ENCODE measurements at places on chromosomes 13 and 19. TPM values are rescaled to one million over a fixed set of nuclear protein-coding genes. Genes with fewer than 3 reads are reported as not detected.

Gene CACNA1A
- 10.1 TPM for total RNA-seq

Gene SLITRK6
- 0.22 TPM for total RNA-seq

Gene CYP4F3
- total RNA-seq: not detected

Gene OR7A5
- not detected for total RNA-seq

Gene UBE2M
- 92.1 TPM for total RNA-seq

Gene MAP4K1
- total RNA-seq: 0.55 TPM

Gene ZNF548
- total RNA-seq: 22.1 TPM
